NCI-H1417 treated with DMSO at 0.1 percent for 48 hours (cell line): ENCODE measurements at places on chromosomes 2 and 18.

DNA sequence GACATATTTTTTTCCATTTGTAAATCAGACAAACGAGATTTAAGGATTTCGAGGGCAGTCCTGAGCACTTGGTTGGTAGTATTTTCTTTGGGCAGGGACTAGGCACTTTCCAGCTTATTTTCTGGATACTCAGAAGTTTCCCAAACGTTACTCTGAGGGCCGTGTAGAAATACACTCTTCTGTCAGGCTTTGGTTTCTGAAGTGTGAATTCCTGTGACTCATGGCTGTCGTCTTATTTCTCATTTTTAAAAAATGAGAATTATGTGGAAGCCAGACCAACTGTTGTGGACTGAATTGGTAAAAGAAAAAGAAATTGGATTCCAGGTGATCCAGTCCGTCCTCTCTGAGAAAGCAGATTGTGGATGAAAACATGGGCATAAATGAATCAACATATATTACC, 658.6 kb upstream of the FANCL start:
- no peak for DNase-seq

DNA sequence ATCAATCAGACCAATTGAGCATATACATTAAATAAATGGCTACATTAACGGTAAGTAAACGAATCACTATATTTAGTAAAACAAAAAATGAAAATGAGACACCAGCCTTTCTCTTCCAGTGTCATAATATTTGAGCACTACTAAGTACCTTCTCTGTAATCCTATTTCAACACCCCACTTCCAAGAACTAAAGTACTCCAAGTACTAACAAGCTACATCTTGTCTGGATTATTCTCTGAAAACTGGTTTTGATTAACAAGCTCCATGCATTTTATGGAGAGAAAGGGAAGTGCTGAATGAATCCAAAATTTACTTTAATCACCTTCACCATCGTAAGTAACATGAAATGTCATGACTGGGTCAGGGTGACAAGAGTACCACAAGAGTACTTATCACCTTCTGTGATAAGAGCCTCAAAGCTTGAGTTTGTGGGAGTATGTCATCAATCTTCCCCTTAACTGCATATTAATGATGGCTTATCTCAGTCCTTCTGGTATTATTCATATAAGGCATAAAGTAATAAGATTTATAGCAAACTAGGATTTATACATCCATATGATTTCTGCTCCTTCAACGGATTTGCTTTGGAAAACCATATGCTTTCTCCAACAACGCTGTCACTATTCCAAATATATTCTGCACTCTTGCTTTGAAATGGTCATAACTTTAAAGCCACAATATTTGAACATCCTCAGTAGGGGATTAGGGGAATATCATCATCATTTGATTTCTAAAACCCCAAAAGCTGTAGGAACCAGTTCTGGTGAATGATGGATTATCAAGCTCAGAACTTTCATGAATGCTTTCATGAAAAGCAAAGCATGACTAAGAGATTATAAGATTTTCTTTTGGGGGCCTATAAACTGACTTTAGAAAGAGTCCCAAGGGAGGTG, 127.0 kb downstream of the ANTXR1 start:
- DNase-seq = no peak

GRCh38 chr2:36695746-36696415, 626 bp upstream of the VIT start:
- no peak for DNase-seq

GRCh38 chr2:88329815-88330603, 122.5 kb downstream of the FOXI3 start:
- no peak for DNase-seq

DNA sequence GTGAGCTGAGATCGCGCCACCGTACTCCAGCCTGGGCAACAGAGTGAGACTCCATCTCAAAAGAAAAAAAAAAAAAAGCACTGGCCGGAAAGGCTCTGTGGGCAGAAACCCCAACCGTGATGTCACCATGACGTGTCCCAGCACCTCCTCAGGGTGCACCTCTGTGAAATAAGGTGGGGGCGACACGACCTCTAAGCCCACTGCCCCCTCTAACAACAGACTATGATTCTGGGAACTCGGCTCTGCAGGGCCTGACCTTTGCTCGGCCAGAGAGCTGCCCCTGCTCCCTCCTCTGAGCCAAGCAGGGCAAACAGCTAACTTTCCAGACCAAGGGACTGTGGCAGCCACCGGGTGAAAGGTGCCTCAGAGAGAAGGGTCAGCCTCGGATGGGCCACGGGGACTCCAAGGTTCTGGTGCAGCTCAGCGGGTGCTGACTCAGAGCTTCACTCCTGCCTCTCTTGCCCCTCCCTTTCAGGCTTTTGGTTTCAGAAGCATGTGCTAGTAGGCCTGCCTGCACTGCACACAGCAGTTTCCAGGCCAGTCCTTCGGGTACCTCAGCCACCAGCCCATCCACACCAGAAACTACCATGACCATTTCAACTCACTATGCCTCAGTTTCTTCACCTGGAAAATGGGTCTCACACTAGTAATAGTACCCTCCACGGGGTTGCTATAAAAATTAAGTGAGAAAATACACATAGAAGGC, 8.0 kb downstream of the TMBIM1 start:
- no peak for DNase-seq

DNA sequence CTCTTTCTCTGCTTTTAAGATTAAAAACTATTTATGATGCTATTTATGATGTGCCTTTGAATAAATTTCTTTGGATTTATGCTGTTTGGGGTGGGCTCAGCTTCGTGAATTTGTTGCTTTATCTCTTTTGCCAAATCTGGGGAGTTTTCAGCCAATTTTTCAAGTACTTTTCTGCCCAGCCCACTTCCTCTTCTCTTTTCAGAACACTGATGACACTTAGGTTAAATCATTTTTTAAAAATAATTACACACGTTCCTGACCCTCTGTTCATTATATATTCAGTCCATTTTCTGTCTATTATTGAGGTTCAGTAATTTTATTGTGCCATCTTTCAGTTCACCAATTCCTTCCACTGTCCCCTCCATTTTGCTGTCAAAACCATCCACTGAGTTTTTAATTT, 14.8 kb upstream of the BCL2L11 start:
- DNase-seq = no peak

GRCh38 chr2:62440281-62440946, 65.6 kb downstream of the TMEM17 start:
- DNase-seq = no peak

DNA sequence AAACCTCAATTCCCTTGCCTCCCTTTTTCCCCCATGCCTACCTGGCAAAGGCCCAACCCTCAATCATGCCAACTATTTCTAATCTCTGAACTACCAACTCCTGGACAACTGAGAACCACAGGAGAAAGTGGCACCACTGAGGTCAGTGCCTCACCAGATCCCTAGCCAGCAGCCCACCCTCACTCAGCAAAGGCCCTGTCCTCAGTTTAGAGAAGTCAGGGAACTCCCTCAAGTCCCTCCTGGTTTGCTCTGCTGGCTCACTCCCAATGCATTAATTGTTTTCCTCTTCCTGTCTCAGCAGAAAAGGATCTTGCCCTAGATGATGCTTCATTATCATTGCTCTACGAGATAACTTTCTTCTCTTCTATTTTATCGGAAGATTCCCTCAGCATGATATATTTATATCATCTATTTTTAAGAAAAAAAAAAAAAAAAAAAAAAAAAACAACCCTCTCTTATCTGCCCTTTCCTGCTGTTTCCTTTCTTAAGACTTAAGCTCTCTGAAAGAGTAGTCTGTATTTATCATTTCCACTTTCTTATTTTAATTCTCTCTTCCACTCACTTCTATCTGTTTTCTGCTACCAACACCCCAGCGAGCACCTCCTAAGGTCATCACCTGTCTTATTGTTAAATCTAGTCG, 22.7 kb upstream of the ZBTB14 start:
- no peak for DNase-seq

- no peak for DNase-seq
Observed at GRCh38 chr2:61959381-61960293, 54.2 kb downstream of the COMMD1 start.

- DNase-seq = no peak
Observed at GRCh38 chr2:138491495-138491862, 10.1 kb upstream of the SPOPL start.

GRCh38 chr18:11972371-11973174, 8.7 kb upstream of the IMPA2 start:
- no peak for DNase-seq

DNA sequence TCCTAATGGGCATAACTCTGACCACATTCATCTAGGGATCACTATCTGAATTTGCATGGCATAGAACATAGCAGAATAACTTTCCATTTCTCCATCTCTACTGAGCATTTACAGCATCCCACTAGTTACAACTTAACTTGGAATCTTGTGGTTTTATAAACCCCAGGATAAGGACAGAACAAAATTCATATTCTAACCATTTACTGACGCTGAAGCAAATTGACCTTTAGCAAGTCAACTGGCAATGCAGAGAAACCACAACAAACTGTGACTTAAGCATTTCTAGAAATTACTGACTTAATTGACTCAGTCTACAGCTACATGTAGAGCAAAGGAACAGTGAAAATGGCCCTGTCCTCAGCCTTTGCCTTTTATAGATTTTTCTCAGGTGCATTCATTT, 61.2 kb downstream of the DCC start:
- no peak for DNase-seq

DNA sequence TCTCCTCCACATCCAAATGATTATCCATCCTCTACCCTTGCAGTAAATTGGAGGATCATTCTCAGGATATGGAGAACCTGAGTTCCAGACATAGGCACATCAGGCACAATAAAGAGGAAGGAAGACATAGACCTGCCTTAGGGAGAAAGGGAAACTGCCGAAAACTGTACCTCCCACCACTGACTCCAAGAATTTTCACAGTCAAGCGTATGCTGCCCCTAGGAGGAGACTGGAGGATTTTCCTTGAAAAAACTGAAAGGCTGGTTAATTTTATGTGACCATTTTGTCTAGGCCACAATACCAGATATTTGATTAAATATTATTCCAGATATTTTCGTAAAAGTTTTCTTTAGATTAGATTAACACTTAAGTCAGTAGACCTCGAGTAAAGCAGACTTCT, 638.5 kb upstream of the PKDCC start:
- DNase-seq = no peak

GRCh38 chr2:46718784-46719183, 196.8 kb downstream of the MCFD2 start:
- DNase-seq = no peak

- no peak for DNase-seq
Observed at GRCh38 chr2:95384854-95385569, 17.5 kb upstream of the FAHD2A start.

GRCh38 chr2:206996556-206997065, 57.3 kb downstream of the CPO start:
- DNase-seq = no peak

GRCh38 chr2:214203214-214203613, 207.6 kb upstream of the VWC2L start:
- DNase-seq = no peak

GRCh38 chr2:186349508-186349907, 136.6 kb upstream of the ZC3H15 start:
- no peak for DNase-seq

DNA sequence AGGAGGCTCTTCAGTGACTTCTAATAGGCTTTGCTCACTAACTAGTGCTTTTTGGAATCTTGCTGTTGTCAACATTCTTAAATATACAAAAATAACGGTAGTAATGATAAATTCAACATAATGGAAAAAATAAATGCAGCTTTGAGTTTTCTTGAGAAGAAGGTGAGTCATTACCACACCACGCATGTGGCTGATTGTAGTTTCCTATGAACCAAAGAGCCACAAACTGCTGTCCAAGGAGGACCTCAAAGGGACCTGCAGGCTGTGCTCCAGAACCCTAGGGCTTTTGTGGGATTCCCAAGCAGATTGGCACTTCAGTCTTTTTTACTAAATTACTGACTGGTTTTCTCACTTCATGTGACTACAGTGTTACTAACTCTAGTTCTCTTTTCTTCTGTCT, 66.7 kb downstream of the TPGS2 start:
- DNase-seq = no peak

DNA sequence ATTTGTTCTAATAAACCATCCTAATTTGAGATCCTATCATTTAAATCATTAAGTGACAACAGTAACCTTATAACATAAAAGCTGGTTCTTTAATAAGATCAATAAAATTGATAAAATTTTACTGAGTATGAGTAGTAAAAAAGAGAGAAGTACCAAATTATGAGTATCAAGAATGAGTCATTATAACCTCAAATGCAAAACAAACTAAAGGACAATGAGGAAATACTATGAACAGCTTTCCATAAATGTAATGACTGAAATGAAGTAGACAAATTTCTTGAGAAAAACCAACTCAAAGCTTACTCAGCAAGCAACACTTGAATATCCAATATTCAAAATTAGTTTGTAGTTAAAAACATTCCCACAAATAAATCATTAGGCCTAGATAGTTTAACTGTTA, 433.0 kb downstream of the ZEB2 start:
- no peak for DNase-seq

GRCh38 chr18:48676346-48676745, 137.5 kb downstream of the CTIF start:
- no peak for DNase-seq

GRCh38 chr2:114083717-114084387, 194.0 kb downstream of the ACTR3 start:
- no peak for DNase-seq

DNA sequence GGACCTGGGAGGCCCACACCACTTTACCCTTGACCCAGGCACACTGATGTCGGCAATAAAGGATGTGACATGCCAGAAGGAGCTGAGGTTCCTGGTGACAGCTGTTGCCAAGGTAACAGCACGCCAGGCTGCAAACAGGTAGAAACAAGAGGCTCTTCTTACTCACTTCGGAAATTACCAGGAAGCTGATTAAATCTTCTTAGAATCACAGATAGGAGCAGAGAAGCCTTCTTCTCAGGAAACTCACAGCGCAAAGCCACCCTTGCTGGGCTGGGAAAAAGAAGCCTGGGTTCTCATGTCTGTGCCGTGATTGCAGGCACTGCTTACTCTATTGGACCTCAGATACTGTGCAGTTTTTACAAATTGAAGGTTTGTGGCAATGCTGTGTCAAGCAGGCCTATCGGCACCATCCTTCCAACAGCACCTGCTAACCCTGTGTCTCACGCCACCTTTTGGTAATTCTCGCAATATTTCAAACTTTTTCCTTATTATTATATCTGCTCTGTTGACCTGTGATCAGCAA, 61.0 kb upstream of the TAF1B start:
- peak; percentile 39 for DNase-seq

- no peak for DNase-seq
Observed at GRCh38 chr2:201986463-201986735, 47.3 kb upstream of the FZD7 start.

- no peak for DNase-seq
Observed at GRCh38 chr2:71563872-71564271, 110.5 kb downstream of the DYSF start.
